Body of pancreas (tissue), 4 donors: ENCODE measurements at places on chromosomes 4 and X. TPM values are rescaled to one million over a fixed set of nuclear protein-coding genes. Genes with fewer than 3 reads are reported as not detected.

DNA sequence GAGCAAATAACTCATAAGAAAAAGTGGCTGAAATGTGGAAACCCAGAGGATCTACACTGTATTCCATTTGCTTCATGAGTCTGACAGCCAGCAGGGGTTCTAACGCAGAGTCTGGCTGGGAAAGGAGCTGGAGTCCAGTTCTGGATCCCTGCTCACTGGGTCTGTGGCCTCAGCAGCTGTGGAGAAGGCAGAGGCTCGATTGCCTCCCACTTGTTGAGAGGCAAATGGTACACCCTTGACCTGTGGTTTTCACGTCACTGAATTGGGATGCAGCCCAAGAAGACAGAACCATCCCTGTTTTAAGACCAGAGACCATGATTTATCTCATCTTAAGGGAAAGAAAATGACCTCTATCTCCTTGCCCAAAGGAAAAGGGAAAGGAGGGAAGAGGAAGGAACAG lies 147.0 kb upstream of the NOCT start:
- DNase-seq, result no peak

GRCh38 chr4:104728380-104729122 lies 233.9 kb upstream of the CXXC4 start:
- DNase-seq, result peak; percentile 19

XKRX gene
- not detected for total RNA-seq

DNA sequence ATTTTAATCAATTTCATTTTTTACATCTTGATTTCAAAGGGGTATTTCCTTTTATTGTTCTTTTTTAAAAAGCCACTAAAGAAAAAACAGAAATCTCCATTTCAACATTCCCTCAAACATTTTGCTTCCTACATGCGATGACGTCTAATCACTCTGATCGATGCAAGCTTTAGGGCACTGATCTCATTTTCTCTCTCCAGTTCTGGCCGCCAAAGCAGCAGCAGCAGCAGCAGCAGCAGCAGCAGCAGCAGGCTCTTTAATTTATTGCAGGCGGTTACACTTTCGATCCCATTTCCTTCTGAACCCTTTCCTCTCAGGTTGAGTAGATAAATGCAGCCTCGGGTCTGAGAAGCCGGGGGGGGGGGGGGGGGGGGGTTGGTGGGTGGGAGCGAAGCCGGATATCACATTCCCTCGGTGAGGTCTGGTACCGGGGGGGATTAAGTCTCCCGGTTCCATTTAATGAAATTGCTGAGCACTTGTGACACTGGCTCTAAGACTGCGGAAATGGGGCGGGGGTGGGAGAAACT lies 3.4 kb upstream of the PCDH7 start:
- no peak for DNase-seq

- no peak for DNase-seq
Observed at GRCh38 chr4:118732591-118733330, 47.6 kb downstream of the METTL14 start.

DNA sequence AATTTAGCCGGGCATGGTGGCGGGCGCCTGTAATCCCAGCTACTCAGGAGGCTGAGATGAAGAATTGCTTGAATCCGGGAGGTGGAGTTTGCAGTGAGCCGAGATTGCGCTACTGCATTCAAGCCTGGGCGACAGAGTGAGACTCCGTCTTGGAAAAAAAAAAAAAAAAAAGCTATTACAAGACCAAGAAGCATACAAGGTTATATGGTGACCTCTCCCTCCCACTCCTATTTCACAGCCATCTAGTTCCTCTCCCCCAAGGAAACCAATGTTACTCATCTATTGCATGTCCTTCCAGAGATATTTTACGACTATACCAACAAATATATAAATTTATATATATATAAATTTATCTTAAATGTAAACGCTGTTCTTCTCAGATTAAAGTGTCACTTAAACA lies 3.2 kb downstream of the SLC9A7 start:
- no peak for DNase-seq

TAF9B gene
- 11.7 TPM for total RNA-seq

DNA sequence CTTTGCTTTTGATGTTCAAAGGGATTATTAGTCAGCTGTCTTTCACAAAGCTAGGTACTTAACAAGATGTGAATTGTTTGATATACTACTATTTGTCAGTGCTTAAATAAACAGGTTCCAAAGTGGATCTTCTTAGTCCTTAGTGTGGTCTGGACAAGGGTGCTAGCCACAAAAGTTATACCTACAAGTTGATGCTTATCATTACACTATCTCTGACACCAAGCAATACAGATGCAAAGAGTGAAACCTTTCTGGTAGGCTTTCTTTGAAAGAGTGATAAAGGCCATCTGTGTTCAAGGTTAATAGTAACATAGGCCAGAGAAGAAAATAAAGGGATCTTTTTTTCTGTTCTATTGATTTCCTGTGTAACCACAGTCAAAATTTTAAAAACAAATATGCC lies 12.2 kb upstream of the RBPJ start:
- no peak for DNase-seq

DNA sequence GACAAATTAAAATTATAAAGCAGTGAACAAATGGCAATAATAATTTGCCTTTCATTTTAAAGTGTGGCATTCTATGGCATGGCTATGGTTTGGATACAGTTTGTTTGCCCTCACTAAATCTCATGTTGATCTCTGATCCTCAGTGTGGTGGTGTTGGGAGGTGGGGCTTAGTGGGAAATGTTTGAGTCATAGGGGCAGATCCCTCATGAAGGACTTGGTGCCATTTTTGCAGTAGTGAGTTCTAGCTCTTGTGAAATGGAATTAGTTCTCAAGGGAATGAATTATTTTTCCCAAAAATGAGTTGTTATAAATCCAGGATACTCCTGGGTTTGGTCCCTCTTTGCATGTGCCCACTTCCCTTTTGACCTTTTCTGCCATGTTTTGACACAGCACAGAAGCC lies 181.4 kb downstream of the AMELX start:
- no peak for DNase-seq

DNA sequence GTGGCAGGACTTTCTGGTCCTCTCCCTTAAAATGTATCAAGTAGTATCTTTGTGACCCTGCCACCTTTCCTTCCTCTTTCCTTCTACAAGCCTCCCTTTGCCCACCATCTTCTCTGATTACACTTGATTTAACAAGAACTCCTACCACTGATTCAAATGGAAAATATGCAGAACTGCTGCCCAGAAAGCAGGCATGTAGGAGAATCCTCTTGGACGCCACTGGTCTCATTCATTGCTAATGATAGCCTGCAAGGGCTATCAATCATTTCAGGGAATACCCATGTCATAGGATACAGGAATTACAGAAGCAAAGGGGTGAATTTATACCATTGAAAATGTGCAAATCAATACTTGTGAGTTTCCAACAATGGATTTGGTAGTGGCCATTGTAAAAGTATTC lies 294.6 kb upstream of the NRK start:
- DNase-seq, result no peak

DNA sequence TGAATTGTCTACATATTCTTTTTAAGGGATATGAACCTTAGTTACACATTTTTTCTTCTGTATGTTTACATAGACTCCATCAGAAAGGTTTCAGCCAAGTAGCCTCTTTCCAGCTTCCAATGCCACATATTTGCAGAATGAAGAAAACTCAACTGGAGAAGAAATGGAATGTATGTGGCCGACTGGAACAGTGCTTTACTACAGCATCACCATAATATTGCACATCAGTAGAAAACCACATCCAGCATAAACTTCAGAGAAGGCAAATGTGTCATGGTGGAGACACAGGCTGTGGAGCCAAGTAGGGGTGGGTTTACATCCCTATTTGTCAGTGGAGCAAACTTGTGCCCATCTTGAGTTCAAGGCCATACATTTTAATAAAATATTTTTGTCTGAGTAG lies 204.8 kb upstream of the LDB2 start:
- DNase-seq, result no peak

- no peak for DNase-seq
Observed at GRCh38 chr4:165782623-165783022, 90.4 kb upstream of the TLL1 start.

DNA sequence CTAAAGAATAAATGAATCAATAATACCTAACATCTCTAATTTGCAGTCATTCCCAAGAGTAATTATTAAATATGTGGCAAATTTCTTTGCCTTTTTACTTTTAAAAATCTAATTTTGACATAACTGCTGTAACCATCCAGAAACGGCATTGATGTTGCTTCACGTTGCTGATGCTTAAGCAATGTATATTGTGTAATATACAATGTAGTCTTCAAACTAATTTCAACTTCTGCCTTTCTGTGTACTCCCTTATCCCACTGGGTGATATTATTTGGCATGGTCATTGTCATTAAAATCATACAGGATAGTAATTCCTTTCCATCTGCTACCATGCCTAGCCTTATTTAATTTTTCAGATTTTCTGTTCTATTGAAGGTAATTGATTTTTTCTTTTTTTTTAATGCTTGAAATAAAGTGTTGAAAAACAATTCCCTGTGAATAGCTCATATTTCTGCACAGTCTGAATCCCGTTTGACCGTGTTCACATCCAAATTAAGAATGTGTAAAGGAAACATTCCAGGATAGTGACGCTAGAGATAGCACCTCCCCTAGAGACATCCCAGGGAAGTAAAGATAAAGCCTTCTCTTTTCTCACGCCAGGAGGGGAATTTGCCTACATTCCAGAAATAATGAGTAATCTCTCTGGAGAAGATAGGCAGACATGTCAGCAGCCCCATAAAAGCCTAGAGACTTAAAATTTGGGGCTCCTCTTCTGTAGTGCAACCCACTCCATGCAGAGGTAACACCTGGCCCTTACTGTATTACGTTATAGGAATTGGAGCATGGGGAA lies 8.6 kb downstream of the FAM200B start:
- DNase-seq, result no peak

LDB2 gene
- total RNA-seq, result 14.8 TPM
